Testis (tissue), 5 donors: ENCODE measurements at places on chromosomes 16 and 17. TPM values are rescaled to one million over a fixed set of nuclear protein-coding genes. Genes with fewer than 3 reads are reported as not detected.

CCL18 gene
- 3.0 TPM for total RNA-seq

KRTAP3-3 gene
- not detected for total RNA-seq

GRCh38 chr17:73713136-73713535 lies 68.9 kb upstream of the SDK2 start:
- no peaks in the 10 kb centered on the region for H3K27me3 ChIP-seq
- no peaks in the 10 kb centered on the region for H3K4me1 ChIP-seq
- H3K4me3 ChIP-seq, result no peak overlapping the region
- no peak overlapping the region for H3K27ac ChIP-seq
- H3K36me3 ChIP-seq, result no peaks in the 10 kb centered on the region

- H3K4me3 ChIP-seq, result no peak overlapping the region
- DNase-seq, result no peak
- H3K36me3 ChIP-seq, result no peaks in the 10 kb centered on the region
- H3K27me3 ChIP-seq, result no peaks in the 10 kb centered on the region
- no peaks in the 10 kb centered on the region for H3K4me1 ChIP-seq
These were observed 507.7 kb downstream of the MAF start for GRCh38 chr16:79092846-79093245.

GRCh38 chr16:66103211-66103610 lies 263.3 kb upstream of the CDH5 start:
- no peaks in the 10 kb centered on the region for H3K27me3 ChIP-seq
- no peak for DNase-seq
- H3K36me3 ChIP-seq, result no peaks in the 10 kb centered on the region
- H3K4me1 ChIP-seq, result peaks cover 4% of the 10 kb centered on the region

KRT16 gene
- total RNA-seq, result not detected

GRCh38 chr17:1940810-1941185 lies 84.3 kb downstream of the RTN4RL1 start:
- H3K36me3 ChIP-seq, result no peaks in the 10 kb centered on the region
- H3K27me3 ChIP-seq, result no peaks in the 10 kb centered on the region
- H3K4me1 ChIP-seq, result no peaks in the 10 kb centered on the region
- no peak for DNase-seq

DNA sequence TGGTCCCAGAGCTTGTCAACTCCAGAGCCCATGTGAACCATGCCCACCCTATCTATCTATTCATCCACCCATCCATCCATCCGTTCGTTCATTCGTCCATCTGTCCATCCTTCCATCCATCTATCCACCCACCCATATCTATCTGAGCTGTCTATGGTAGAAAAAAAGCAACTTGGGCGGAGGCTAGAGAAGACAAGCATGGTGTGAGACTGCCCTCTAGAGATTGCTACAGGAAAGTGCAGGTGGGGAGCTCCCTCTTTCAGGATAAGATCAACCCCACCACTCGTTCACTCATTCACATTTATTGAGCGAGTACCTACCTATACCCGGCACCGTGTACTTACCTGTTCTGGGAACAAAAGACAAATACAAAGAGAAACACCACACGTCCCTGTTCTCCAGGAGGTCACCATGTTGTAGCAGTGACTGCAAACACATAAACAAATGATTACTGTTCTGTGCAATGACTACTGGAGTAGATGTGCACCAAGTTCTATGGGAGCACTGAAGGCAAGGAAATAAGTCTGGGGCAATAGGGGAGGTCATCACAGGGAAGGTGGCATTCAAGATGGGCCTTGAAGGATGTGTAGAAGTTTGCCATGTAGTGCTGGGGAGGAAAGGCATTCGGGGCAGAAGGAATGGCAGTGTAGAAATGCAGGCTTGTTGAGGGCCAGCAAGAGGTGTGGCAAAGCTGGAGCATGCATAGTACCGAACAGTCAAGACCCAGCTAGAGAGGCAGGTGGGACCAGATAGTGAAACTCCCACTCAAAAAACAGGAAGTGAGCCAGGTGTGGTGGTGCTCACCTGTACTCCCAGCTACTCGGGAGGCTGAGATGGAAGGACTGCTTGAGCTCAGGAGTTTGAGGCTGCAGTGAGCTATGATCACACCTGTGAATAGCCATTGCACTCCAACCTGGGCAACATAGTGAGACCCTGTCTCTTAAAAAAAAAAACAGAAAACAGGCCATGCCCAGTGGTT lies 13.4 kb upstream of the ATP5MC1 start:
- H3K27ac ChIP-seq, result no peak overlapping the region
- DNase-seq, result peak; percentile 61
- H3K4me1 ChIP-seq, result no peaks in the 10 kb centered on the region
- no peak overlapping the region for H3K4me3 ChIP-seq

DNA sequence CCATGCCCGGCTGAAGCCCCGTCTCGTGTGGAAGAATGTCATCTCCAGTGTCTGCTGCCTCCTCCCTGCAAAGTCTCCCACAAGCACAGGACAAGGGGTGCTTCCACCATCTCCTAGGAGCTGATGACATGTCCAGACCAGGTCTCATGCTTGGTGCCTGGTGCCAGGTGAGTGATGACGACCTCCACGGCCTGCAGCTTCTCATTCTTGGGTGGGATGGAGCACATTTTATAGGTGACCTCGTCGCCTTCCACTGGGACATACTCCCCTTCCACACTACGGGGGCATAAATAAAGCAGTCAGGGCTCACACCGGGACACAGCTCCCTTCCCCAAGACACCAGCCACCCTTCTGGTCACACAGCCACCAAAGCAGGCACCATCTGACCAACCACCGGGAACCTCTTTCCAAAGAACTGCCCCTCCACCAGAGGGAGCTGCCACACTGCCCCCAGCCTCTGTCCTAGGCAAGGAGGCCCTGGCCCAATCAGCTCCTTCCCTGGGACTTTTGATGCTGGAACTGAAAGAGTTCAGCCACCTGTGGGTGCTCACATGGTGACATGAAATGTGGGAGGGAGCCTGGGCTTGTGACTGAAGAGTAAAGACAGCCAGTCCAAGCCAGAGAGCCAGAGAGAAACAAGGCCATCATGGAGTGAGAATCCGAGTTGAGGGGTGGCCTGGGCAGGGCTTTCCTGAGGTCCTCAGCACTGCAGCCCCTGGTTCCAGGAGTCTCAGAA lies 13.6 kb downstream of the CARHSP1 start:
- H3K4me1 ChIP-seq, result peaks cover 13% of the 10 kb centered on the region
- no peak for DNase-seq
- no peaks in the 10 kb centered on the region for H3K36me3 ChIP-seq
- no peaks in the 10 kb centered on the region for H3K27me3 ChIP-seq

- H3K4me1 ChIP-seq, result peaks cover 20% of the 10 kb centered on the region
- no peaks in the 10 kb centered on the region for H3K27me3 ChIP-seq
- H3K36me3 ChIP-seq, result no peaks in the 10 kb centered on the region
These were observed 25.2 kb upstream of the CIBAR2 start for GRCh38 chr16:85137323-85138072.

DNA sequence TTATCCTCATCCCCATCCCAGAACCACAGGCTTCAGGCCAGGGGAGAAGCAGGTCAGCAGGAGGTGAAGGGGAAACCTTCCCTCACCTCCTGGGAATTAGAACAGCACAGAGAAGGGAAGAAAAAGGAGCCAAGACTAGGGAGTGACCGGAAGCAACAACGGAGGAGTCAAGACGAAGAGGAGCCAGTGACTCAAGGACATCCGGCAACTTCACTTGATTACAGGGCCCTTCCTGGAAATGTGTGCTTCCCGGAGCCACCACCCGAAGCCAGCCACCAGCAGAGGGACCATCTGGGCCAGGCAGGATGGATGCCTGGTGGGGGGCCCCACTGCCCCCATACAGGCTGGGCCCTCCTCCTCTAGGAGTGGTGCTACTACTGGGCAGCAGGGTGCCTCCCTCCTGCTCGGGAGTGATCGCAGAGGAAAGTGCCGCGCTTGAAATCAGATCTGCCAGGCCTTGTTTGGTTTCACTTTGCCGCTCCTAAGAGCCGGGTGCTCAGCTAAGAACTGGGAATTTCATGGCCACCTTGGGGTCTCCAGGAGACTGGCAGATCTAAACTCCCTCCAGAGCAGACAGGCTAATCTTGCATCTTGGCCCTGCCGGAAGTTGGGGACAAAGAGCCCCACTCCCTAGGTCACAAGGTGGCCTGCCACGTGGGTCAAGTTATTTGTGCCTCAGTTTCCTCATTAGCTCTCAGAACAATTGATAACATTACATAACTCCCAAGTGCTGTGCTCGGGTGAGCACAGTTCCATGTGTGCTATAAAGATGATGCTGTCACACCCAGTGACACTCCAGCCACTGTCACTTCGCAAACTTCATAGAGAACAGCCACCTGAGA lies 6.6 kb downstream of the CDC42EP4 start:
- H3K27me3 ChIP-seq, result no peaks in the 10 kb centered on the region
- H3K4me1 ChIP-seq, result peaks cover 76% of the 10 kb centered on the region
- no peaks in the 10 kb centered on the region for H3K36me3 ChIP-seq
- peak overlapping the region; percentile 82 for H3K27ac ChIP-seq

DNA sequence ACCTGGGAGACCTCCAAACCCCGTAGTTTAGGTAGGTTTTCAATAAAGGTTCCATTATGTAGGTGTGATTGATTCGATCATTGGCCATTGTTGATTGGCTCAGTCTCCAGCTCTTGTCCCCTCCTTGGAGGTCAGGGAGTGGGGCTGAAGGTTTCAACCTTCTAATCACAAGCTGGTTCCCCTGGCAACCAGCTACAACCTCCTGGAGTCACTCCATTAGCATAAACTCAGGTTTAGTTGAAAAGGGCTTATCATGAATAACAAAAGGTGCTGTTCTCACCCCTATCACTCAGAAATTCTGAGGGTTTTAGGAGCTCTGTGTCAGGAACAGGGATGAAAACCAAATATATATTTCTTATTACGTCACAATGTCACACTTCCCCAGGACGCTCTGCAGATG lies 28.5 kb downstream of the TMEM132E start:
- no peak overlapping the region for H3K27ac ChIP-seq
- no peaks in the 10 kb centered on the region for H3K36me3 ChIP-seq
- H3K4me3 ChIP-seq, result no peak overlapping the region
- no peak for DNase-seq

GRCh38 chr16:75745823-75746222 lies 19.5 kb upstream of the CPHXL start:
- H3K36me3 ChIP-seq, result no peaks in the 10 kb centered on the region
- no peaks in the 10 kb centered on the region for H3K4me1 ChIP-seq
- no peak overlapping the region for H3K4me3 ChIP-seq
- no peak for DNase-seq
- no peaks in the 10 kb centered on the region for H3K27me3 ChIP-seq

- H3K36me3 ChIP-seq, result no peaks in the 10 kb centered on the region
- peak overlapping the region; percentile 57 for H3K27ac ChIP-seq
- peak; percentile 48 for DNase-seq
- H3K4me3 ChIP-seq, result no peak overlapping the region
- peaks cover 19% of the 10 kb centered on the region for H3K4me1 ChIP-seq
These were observed 9.3 kb downstream of the JUP start for GRCh38 chr17:41777157-41777573.

DNA sequence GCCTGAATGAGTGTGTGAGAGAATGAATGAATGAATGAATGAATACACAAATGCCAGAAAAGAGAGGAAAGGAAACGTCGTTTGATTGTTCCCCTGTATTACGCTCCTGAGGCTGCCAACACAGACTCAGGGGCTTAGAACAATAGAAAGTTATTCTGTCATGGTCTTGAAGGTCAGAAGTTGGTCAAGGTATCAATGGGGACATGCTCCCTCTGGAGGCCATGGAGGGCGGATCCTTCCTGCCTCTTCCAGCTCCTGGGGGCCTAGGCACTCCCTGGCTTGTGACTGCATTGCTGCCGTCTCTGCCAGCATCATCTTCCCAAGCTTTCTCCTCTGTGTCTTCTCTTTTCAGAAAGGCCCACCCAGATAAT lies 1.5 kb upstream of the SLC38A8 start:
- H3K27ac ChIP-seq, result no peak overlapping the region
- H3K36me3 ChIP-seq, result no peaks in the 10 kb centered on the region
- H3K4me1 ChIP-seq, result no peaks in the 10 kb centered on the region
- no peak for DNase-seq
- H3K27me3 ChIP-seq, result no peaks in the 10 kb centered on the region

DNA sequence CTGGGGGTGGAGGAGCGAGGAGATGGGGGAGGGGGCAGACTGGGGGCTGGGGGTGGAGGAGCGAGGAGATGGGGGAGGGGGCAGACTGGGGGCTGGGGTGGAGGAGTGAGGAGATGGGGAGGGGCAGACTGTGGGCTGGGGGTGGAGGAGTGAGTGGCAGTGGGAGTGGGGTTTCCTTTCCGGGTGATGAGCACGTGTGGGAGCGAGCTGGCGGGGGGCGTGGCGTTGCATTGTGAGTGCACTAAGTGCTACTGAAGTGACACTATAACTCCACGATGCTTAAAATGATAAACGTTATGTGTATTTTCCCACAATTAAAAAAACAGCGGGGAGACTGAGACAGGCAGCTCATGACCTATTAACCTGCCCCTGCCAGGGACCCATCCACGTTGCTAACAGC lies 46.3 kb downstream of the CBFA2T3 start:
- H3K27ac ChIP-seq, result no peak overlapping the region
- no peaks in the 10 kb centered on the region for H3K4me1 ChIP-seq
- DNase-seq, result no peak
- no peaks in the 10 kb centered on the region for H3K36me3 ChIP-seq

- no peaks in the 10 kb centered on the region for H3K4me1 ChIP-seq
- no peak overlapping the region for H3K4me3 ChIP-seq
- H3K27me3 ChIP-seq, result no peaks in the 10 kb centered on the region
- no peak for DNase-seq
These were observed 82.1 kb downstream of the CFDP1 start for GRCh38 chr16:75351183-75351582.

DNA sequence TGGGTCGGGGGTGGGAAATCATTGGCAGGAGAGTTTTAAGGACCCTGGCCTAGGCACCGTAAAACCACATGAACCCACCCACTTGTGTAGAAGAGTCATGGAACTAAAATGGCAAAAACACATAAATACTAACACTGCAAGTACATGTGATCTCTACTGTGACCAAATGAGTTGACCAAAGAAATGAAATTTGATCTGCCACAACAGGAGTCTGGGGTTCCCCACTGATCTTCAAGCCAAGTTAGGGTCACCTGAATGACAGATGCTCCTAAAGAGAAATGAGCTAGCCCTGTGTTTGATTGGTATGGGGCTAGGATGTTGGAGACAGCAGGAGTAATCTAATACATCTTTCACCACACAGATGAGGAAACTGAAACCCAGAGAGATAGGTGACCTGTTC lies 21.5 kb upstream of the SKAP1 start:
- no peak overlapping the region for H3K4me3 ChIP-seq
- DNase-seq, result no peak
- no peaks in the 10 kb centered on the region for H3K27me3 ChIP-seq
- no peaks in the 10 kb centered on the region for H3K36me3 ChIP-seq

AOC2 gene
- 10.3 TPM for total RNA-seq

CCDC137 gene
- total RNA-seq, result 19.0 TPM

GRCh38 chr17:66364990-66365490 lies 62.6 kb downstream of the PRKCA start:
- H3K27me3 ChIP-seq, result no peaks in the 10 kb centered on the region
- H3K4me3 ChIP-seq, result no peak overlapping the region
- DNase-seq, result no peak
- no peak overlapping the region for H3K27ac ChIP-seq

SLFN11 gene
- 5.5 TPM for total RNA-seq

GRCh38 chr17:10147761-10148415 lies 50.5 kb downstream of the GAS7 start:
- H3K36me3 ChIP-seq, result no peaks in the 10 kb centered on the region
- H3K4me3 ChIP-seq, result no peak overlapping the region
- H3K4me1 ChIP-seq, result no peaks in the 10 kb centered on the region
- no peak for DNase-seq

CLEC10A gene
- 3.5 TPM for total RNA-seq
